ENCODE measurements at places on chromosomes 5 and 9.

DNA sequence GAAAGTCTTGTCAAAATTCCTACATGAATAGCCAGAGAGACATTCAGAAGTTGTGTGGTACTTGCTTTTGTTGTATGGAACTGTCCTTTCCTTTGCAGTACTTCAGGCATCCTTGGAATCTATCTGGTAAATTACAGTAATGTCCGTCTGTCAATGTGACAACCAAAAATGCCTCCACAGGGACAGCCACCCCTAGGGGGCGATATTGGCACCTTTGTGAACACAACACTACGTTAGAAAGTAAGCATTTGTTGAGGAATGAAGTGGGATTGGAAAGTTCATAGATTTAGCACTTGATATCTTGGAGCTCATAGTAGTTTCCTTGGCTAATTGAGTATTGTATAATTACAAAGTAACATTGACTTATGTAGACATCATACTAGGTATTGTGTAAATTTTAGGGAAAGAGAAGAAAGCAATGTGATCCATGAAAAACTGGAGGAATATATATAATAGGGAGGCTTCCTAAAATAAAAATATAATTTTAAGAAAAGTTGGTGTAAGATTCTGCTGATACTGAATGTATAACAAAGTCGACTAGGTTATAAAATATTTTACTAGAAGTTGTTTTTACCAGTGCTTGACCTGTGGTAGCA, 32.7 kb downstream of the TMEFF1 start:
- DNase-seq: no peak

DNA sequence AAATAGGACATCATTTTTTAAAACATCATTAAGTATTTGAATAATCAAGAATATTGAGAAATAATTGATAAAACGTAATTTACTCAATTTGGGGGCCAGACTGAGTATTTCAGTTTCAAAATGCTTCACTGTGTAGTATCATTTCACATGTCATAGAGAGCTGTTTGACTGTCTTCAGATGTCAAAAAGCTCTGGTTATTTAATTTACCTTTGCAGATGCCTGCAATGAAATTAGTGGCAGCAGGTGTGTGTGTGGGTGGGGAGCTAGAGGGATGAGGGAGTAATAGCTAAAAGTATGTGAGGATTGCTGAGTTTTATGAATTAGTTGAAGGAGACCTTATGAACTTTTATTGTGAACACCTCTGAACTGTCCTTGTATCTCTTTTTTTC, 567.2 kb upstream of the MEF2C start:
- DNase-seq: no peak

DNA sequence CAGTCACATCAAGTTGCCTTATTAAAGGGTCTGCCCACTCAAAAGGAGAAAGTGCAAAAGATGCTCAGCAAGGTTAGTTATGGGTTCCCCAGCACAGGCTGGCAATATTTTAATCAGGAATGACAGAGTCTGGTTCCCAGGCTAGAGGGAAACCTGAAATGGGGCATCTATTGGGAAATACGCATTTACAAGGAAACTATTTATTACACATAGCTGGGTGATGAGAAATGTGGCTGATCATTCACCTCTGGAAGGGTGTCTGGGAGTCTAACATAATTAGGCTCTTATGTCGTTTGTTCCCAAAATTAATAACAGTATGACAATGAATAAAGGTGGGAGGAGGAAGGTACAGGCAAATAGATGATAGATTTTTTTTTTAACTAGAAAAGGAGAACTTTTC, 314.7 kb downstream of the ENC1 start:
- no peak for DNase-seq

DNA sequence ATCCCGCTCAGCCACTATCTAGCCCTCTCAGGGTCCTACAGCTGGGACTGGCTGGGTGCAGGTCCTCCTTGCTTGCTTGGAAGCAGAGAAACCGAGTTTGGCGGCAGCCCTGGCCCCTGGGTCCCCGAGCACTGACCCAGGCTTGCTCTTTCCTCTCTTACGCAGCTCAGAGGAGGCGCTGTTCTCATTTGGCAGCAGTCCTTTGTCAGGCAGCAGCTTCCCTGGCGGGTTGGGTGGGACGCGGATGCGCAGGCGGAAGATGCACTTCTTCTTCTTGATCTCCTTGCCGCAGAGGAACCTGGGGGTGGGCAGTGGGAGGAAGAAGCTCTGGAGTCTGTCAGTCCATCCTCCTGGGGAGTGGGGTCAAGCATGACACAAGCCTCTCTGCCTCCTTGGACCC, 14.5 kb downstream of the PHF19 start:
- no peak for DNase-seq

DNA sequence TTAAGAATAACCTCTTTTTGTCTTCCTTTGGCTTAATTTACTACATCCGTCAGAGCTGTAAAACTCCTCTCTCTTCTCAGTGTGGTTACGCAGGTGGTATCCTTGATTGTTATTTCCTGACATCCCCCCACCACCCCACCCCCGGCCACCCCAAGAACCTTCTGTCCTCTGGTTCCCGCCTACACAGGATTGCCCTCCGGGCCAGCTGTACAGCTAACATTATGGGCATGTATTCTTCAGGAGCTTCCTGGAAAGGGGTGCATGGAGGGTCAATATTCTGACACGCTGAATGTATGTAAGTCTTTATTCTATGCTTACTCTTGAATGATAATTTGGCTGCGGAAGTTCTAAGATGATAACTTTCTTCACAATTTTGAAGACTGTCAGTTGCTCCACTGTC, 13.0 kb upstream of the ANP32B start:
- no peak for DNase-seq

GRCh38 chr9:101047848-101048397, 19.4 kb downstream of the PLPPR1 start:
- no peak for DNase-seq

Data from NCI-H2107 (cell line).